H54 (cell line): ENCODE measurements at places on chromosomes 6 and 20.

DNA sequence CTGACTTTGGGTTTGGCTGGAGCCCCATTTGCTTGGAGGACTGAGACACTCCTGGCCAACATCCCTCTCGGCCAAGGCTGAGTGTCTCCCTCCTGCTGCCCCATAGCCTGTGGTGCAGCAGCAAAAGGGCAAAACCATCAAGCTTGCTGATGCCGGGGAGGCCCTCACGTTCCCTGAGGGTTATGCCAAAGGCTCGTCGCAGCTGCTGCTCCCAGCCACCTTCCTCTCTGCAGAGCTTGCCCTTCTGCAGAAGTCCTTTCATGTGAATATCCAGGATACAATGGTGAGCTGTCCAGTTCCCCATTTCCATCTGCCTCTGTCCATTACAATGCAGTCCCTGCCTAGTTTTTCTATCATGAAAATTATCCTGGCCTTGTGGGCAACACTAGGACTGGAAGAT lies 6.0 kb downstream of the BPIFB6 start:
- no peak for DNase-seq

- no peak for DNase-seq
Observed at GRCh38 chr6:73264446-73264845, 1.4 kb upstream of the KHDC1 start.

DNA sequence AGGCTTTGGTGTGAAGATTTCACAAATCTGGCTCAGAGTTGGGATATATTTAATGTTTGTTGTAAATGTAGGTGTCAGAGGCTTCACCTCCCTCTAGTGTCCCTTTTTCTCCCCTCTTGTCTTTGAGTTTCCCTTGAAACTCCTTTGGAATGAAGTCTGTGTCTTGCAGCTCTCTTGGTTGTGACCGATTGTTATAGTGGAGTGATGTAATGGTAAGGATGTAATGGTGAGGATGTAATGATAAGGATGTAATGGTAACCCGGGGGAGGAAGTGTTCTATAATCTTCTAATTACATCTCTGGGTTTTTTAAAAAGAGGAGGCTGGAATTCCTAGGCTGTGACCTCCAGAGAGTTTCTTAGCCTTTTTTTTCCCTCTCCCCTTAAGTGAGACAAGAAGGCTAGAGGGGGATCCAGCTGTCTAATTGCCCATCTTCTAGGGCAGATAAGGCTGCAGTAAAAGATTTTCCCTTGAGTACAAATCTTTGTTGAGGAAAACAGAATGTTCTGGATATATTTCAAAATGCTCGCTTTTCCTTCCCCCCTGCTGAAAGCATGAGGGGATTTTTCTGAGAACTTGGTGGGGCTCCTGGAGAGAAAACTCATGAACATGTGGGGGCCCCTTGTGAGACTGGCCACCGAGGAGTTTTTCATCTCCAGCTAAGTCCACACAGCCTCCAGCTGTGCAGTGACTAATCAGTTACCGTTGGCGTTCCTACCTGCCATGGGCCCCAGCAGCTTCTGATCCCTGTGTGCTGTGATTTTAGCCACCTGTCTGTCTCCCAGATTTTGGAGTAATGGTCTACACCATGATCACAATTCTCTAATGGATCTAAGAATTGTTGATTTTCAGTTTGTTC lies 156.7 kb upstream of the PMEPA1 start:
- no peak for DNase-seq

DNA sequence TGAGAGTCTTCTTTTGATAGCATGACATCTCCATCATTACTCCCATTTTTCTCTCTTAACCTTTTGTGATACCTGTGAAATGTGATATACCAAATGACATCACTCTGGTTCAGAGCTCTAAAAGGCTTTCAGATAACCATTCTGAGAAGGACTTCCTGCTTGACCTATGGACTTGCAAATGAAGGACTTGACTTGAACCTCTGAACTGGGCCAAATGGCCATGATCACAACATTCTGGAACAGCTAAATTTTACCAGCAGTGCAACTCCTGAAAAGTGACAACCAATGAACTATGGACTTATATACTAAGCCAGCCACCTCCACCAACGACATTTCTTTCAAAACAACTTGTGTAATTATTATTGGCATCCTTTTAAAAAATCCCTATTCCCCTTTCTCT lies 1085.8 kb upstream of the CITED2 start:
- no peak for DNase-seq

DNA sequence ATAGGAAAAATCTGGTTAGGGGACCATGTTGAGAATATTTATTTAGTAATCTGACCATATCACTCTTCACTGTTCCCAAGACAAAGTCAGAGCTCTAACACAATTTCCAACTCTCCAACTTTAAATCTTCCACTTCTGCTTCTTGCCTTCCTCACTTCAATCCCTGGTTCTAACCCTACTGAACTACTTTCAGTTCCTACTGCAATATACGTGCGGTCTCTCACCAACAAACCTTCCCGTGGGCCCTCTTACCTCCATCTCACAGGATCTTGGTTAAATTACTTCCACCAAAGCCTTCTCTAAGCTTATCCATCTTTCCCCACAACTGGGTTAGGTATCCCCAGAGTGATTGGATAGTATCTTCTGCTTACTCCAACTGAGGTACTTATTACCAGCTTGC lies 8.0 kb downstream of the EIF2S2 start:
- DNase-seq = no peak
